Kidney (tissue), 22 donors: ENCODE measurements at places on chromosomes 4 and X. TPM values are rescaled to one million over a fixed set of nuclear protein-coding genes. Genes with fewer than 3 reads are reported as not detected.

DNA sequence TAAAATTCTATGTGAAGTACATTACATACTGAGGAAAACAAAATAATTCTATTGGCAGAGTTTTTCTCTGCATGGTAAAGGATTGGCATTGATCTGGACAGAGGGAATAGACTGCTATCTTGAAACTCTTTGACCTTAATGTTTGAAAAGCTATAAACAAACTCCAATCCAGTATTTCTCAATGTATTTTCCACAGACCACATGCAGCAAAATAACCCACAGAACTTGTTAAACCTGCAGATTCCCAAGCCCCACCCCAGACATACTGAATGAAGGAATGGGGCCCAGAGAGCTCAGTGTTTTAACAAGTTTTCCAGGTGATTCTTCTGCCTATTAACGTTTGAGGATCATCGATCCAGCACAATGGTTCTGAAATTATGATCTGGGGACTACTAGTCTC, 15.7 kb downstream of the RNF128 start:
- no peak for DNase-seq

GRCh38 chr4:100147198-100147597, 43.1 kb downstream of the DDIT4L start:
- DNase-seq, result no peak

- DNase-seq, result no peak
Observed at GRCh38 chrX:39563178-39563577, 534.6 kb downstream of the BCOR start.

GRCh38 chr4:2359591-2360395, 58.7 kb downstream of the ZFYVE28 start:
- DNase-seq, result no peak

DNA sequence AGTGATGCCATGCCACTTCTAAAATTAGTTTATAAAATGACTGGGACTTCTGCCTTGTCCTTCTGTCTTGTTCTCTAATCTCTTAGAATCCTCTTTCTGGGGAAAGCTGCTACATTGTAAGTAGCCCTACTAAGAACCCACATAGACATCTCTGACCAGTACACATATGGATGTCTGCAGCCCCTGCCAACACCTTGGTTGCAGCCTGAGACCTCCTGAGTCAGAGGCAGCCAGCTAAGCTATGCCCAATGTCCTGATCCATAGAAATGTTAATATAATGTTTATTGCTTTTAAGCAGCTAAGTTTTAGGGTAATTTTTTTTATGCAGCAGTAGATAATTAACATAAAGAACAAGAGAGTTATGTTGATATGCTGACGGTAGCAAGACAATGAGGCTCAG, 1029.5 kb upstream of the INTU start:
- DNase-seq, result no peak

GRCh38 chr4:93469560-93469959, 359.0 kb upstream of the ATOH1 start:
- DNase-seq, result no peak

HTN1 gene
- not detected for polyA plus RNA-seq

- DNase-seq, result no peak
Observed at GRCh38 chr4:136319789-136320464, 1212.4 kb downstream of the PCDH18 start.

DNA sequence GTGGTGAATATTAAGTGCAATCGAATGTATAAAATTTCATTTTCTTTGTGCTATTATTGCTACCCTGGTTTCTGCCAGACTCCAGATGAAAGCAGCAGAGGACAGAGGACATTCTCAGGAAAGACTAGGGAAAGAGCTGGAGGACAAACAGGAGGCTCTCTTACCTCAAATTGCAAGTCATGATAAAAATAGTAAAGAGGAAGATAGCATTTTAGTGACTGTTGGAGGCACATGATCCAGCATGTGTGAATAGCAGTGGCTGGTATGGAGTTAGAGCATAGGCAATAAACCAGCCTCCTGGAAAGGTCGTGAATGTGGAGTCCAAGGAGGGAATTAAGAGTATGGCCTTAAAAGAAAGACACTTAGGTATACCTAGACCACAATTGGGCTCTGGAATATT, 1040.0 kb downstream of the STPG2 start:
- no peak for DNase-seq
